ENCODE measurements at places on chromosomes 12 and 14.

DNA sequence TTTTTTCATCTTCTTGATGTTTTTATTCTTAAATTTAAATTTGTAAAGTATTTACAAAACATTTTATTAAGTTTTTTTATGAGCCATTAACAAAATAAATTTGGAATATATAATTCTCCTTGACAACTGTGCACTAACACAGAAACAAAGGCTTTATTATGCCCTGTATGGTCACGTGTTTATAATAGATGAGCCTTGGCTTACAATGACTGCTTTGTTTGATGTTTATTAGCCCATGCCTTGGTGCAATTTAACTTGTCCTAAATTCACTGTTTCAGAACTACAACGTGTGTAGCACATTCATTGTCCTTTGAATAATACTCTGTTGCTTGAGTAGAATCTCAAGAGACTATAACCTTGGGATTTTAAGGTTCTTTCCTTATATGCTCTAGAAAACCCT, 59.8 kb downstream of the CNTN1 start:
- no peak for DNase-seq

GRCh38 chr14:34224221-34224620, 237.8 kb downstream of the SPTSSA start:
- no peak for DNase-seq

GRCh38 chr12:38759621-38760020, 145.8 kb downstream of the CPNE8 start:
- no peak for DNase-seq

- DNase-seq = peak; percentile 48
Measured at GRCh38 chr14:22131749-22132476, 457.1 kb downstream of the DAD1 start.

DNA sequence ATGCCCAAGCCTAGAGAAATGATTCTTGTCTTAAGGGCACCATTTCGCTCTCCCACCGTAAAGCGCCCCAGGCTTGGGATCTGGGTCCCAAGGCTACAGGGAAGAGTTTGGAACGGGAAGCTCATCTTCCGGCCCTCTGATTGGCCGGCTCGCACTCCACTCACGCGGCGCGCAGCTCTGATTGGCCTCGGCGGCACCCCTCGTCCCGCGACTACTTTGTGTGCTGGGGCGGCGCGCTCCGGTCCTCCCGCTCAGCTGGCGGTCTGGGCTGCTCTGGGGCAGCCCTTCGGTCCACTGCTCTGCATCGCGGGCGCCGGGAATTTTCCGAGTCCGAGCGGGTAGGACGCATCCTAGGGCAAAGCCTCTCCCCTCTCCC, 886 bp upstream of the FUT8 start:
- peak; percentile 86 for DNase-seq

All from activated naive CD4-positive, alpha-beta T cell treated with anti-CD3 and anti-CD28 coated beads, Interleukin-2, amount 10 ng/mL, durations not matched to agents 7 days and 5 days (primary cell).